ENCODE measurements at places on chromosomes 4 and X. TPM values are rescaled to one million over a fixed set of nuclear protein-coding genes. Genes with fewer than 3 reads are reported as not detected.

CYSLTR1 gene
- total RNA-seq, result under 0.01 TPM

DSPP gene
- not detected for total RNA-seq

IBSP gene
- not detected for total RNA-seq

LRIT3 gene
- under 0.01 TPM for total RNA-seq

PLK4 gene
- 1.2 TPM for total RNA-seq

PCDH7 gene
- 19.8 TPM for total RNA-seq

SGMS2 gene
- total RNA-seq, result 126 TPM

PPA2 gene
- total RNA-seq, result 117 TPM

TMEM47 gene
- total RNA-seq, result 14.5 TPM
